ENCODE measurements at places on chromosomes 4 and X. TPM values are rescaled to one million over a fixed set of nuclear protein-coding genes. Genes with fewer than 3 reads are reported as not detected.

GRCh38 chr4:156870131-156870530, 101.5 kb downstream of the PDGFC start:
- no peak for DNase-seq

The DMP1 gene
- not detected for polyA plus RNA-seq

DNA sequence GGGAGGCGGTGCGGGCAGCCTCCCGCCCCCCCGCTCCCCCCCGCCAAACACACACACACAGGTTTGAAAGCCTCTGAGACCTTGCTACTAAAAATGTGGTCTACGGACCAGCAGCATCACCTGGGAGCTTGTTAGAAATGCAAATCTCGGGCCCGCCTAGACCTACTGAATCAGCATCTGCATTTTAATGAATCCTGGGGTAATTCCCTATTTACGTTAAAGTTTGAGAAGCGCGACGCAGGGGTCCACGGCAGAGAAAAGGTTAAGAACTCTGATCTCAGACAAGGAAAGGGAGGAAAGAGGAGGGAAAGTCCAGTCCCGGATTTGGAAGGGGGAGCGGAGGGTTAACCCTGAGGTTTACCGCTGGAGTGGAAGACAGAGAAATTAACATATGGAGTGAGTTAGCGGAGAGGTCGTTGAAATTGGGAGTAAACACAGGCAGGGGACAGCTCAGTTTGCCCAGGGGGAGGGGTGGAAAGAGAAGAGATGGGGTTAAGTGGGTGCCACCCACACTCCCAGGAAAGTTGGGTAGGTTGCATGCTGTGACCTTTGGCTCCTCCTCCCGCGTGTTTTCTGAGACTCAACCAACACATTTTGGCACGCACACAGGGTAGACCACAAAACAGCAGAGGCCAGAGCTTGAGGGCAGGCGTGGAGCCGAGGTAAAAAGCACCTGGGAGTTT, 483.6 kb downstream of the BCOR start:
- DNase-seq, result no peak

DNA sequence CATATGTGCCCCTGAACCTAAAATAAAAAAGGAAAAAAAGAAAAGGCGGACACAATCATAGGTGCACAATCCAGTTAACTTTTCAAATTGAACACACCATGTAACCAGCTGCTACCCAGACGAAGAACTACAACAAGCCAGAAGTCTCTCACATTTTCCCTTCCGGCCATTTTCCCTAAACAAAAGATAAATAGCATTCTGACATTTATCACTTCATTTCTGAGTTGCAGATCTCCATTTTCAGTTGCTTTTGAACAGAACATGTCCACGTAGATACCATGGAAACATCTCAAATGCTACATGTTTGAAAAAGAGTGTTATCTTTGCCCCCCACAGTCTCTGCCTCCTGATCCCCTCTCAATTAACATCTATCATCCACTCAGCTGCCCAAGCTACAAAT, 29.2 kb upstream of the CABS1 start:
- no peak for DNase-seq

- no peak for DNase-seq
Observed at GRCh38 chrX:151680805-151681204, 14.5 kb upstream of the PRRG3 start.

GRCh38 chrX:46152756-46153155, 392.5 kb downstream of the ZNF674 start:
- no peak for DNase-seq

DNA sequence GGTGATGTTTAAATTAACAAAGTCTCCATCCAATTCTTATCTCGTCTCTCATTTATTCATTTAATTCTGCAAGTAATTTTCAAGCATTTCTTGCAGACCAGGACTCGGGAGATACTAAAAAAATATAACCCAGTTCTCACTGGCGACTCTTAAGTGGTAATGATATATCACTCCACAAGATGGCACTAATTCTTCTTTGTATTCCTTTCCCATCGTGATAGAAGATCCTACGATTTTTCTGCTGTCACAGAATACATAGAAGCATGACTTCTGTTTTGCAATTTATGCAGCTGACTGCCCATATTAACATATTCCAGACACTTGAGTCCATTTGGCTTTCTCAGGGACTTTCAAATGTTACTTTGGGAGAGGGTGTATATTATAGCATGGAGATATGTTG, 64.0 kb upstream of the FGF13 start:
- DNase-seq, result no peak

DNA sequence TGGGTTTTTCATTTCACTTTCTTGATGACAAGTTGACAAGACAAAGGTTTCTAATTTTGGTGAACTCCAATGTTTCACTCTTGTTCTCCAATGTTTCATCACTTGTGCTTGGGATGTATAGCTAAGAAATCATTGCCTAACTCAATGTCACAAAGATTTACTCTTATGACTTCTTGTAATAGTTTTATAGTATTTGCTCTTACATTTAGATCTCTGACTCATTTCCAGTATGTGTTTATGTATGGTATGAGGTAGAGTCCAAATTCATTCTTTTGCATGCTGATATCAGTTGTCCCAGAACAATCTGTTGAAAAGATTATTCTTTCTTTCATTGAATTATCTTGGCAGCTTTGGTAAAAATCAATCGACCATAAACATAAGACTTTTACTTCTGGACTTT, 12.2 kb upstream of the NWD2 start:
- no peak for DNase-seq

- no peak for DNase-seq
Observed at GRCh38 chrX:50736656-50737055, 77.3 kb downstream of the SHROOM4 start.

The KIAA1210 gene
- 0.03 TPM for polyA plus RNA-seq

DNA sequence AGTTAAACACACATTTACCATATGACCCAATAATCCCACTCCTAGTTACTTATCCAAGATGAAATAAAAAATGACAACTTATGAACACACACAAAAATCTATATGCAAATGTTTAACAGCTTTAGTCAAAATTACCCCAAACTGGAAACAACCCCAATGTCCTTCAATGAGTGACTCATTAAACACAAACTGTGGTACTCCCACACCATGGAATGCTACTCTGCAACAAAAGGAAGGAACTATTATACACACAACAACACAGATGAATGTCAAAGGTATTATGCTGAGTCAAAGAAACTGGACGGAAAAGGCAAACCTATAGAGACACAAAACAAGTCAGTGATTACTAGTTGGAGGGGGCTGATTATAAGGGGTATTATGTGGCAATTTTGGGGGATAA, 40.5 kb downstream of the MED14 start:
- DNase-seq, result no peak

Measured in large intestine (tissue), 12 donors.